Lung microvascular endothelial cell (primary cell): ENCODE measurements at places on chromosomes 16 and 17. TPM values are rescaled to one million over a fixed set of nuclear protein-coding genes. Genes with fewer than 3 reads are reported as not detected.

DNA sequence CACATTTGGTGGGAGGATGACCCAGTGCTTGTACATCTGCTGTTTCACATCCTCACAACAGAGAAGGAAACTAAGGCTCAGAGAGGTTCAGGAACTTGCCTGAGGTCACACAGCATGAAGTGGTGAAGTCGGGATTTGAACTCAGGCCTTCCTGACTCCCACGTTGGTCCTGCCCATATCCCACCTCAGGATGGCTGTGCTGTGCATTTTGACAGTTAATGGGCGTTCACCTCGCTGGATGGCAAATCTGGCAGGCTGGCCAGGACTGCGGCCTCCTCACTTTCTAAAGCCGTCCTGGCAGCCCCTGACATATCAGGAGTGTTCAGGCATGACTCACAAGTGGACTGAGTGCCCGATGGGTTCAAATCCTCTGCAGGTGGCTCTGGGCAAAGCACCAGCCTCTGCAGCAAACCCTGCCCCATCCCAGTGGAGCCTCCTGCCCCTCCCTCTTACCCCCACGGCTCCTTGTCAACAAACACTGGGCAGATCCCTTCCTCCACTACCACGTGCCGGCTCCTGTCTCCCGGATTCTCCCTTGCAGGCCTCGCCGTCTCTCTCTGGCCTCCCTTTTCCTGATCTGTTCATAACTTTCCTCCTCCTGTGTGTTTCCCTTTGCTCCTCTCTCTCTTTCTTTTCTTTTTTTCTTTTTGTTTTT is 29.2 kb downstream of the SOCS3 start:
- DNase-seq: no peak

Gene SOX9
- not detected in 2 replicates for total RNA-seq

- peak; percentile 9 for DNase-seq
Observed at GRCh38 chr16:49352892-49353291, 20.7 kb upstream of the C16orf78 start.

DNA sequence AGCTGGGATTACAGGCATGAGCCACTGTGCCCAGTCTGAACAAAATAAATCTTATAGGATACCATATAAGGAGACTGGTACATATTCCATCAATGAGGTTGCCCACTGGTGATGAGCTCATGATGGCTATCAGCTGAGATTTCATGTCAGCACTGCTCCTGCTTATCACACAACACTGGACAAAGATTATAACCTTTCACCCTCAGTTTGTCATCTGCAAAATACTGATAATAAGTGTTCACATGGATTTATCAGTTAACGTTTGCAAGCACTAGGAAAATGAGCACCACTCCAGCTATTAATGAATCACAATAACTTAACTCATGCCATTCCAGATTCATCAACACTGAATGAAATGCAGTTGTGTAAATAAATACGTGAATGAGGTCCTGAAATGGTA is 83.7 kb downstream of the SSH2 start:
- DNase-seq: no peak

- peak; percentile 96 for DNase-seq
Observed at GRCh38 chr17:2090804-2091534, 36.1 kb downstream of the HIC1 start.

DNA sequence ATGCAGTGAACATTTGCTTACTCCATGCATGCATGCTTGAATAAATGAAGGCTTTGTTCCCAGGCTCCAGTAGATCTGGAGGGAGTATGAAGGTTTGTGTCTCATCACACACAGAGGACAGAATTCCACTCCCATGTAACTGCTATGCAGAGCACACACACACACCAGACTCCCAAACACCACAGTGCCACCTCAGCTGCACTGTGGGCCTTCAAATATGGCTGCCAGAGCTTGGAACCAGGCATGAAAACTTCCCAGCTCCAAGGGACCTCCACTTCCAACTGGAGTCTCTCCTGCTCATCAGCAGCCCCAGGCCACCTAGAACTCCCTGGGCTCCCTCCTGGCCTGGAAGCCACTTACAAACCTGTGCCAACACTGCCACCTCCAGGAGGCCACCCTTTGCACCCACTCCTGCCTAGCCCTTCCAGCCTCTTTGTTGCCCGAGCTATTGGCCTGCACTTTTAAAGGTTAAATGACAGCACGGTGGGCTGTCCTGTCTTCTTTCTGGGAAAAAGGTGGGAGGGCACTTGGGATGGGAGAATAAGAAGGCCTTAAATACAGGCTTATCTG is 151.2 kb downstream of the ZNF423 start:
- no peak for DNase-seq

- DNase-seq: peak; percentile 92
Observed at GRCh38 chr17:80101011-80101945, at the start of gene GAA. TSS of gene GAA (plus strand) at chr17:80101581. CDS start at chr17:80104587, 3,006 bp downstream.

Gene SDR42E2
- total RNA-seq: 0.20 and 0.22 TPM in 2 replicates
